GM18507 (cell line): ENCODE measurements at places on chromosomes 5 and 9.

GRCh38 chr9:32384002-32384363, 460 bp upstream of the ACO1 start:
- no peak for DNase-seq

DNA sequence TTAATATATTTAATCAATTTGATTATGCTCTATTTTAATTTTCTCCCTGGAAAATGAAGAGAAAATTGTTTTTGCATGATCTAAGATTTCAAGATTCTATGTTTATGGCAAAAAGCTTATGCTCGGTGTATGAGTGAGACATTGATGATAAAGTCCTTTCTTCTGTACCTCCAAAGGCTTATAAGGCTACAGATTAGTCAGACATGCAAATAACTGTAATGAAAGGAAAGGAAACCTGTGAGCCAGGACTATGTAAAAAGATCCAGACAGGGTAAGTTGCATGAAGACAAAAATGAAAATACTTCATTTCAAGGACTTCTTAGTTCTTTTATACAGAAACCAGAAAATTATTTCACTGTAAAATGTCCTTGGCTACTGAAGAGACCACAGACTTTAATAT, 52.2 kb upstream of the EDIL3 start:
- DNase-seq, result no peak

GRCh38 chr9:133129001-133129795, 8.2 kb upstream of the RALGDS start:
- no peak for DNase-seq

GRCh38 chr5:32490972-32491557, 46.5 kb upstream of the ZFR start:
- DNase-seq, result no peak
